ENCODE measurements at places on chromosomes 2 and 18.

DNA sequence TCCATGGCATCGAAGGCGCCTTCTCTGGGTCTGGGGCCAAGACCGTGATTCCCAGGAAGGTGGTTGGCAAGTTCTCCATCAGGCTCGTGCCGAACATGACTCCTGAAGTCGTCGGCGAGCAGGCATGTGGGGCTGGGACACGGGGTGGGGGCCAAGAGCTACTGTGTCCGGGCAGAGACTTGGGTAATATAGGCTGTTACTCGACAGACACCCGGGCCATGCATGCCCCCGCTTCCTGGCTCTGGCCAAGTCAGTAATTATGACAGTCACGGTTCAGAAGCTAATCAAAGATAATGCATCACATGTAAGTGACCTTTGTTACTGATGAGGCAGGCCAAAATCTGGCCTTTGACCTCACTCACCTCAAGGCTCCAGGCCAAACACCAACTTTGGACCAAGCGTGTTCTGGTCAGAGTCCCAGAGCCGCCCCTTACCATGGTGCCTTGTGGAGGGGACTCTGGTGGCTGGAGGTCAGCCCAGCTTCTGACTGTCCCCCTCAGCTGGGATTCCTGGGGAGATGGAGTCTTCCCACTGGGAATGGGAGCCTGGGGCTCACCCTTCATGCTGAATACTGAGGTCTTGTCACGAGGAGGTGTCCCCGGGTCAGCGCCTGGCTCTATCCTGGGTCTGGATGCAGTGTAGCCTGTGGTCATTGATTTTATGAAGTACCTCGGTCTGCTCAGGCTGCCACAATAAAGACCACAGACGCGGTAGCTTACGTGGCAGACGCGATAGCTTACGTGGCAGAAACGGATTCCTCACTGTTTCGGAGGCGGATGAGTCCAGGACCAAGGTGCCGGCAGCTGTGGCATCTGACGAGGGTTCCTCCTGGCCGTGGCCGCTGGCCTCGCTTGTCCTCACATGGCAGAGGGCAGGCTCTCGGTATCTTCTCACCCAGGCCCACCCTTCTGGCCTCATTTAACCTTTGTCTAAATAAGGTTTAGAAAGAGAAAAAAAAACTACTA is 17.7 kb upstream of the CNDP1 start:
- no peak for DNase-seq

- DNase-seq = no peak
Observed at GRCh38 chr2:227466887-227467600, 4.9 kb upstream of the AGFG1 start.

DNA sequence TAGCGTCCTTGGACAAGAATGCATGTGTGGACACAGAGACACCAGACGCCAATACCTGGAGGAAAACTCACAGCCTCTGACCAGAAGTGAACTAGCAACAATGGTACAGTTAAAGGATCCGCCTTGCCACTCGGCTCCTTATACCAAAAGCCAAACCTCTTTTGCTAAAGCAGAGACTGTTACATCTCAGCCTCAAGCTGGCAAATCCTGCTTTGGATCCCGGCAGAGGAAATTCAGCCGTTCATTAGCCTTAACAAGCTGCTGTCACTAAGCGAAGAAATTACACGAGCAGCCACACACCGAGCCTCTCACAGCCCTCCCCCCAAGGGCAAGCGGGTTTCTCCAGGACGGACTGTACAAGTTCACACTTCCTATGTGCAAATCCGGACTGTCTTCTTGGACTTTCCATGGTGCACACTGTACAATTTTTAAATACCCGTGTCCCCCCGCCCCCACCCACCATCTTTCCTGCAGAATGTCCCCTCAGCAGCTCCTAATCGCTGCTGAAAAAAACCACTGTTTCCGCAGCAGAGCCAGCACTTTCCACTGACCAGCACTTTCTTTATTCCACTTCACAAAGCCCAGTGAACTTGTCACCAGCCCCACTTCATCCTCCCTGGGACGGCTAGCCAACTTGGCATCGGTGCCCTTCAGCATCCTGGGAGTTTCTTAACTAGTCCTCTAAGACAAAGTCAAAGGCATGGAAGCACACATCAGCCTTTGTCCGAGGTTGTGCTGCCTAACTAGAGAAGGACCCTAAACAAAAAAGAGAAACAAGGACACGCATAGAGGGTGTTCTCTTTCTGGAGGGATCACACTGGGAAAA is 1.5 kb downstream of the KLF7 start:
- no peak for DNase-seq

DNA sequence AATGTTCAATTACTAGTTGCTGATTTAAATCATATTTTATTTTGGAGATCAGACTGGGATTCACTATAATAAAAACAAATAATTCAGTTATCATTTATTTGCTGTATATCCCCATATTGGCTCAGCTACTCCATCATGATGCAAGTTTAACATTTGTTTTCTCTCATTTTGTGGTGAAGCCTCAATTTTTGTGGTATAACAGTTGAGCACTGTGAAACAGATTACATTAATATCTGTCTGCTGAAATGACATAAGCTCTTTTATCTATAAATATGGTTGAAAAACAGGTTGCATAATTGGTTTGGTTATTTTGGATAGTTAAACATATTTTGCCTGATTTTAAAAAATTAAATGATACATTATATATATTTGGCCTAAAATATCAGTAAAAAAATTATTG is 67.7 kb downstream of the DPP4 start:
- no peak for DNase-seq

DNA sequence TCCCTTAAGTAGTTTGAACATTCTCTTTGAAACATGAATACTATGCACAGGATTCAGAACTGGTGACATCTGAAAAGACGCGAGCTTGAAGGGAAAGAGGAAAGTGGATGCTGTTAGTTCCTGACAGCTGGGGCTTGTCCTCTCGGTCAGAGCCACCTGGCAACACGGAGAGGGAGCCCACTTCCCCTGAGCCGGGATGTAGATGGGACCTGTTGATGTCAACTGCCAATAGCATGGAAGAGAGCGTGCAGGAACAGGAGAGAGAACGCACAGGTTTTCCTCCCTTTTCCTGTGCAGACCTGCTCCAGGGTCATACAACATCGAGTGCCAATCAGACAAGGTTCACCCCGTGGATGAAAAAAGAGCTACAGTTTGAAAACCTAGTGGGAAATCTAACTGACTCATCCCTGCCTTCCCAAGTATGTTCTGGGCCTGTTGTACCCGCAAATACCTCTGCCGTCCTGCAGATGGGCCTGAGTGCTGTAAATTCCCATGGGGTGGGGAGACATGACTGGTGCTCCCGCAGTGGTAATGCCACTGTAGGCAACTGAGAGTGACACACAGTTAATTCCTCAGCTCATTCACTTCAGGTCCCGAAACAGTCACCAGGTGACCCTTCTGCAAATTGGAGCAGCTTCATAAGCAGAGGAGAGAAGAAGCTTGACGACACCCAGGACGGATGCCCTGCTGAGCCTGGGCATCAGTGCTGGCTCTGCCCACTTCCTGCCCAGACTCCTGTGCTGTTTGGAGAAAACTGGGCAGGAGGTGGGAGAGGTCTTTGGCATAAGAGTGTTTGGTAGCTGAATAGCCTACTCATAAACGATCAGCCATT is 13.9 kb upstream of the MBP start:
- DNase-seq = no peak

DNA sequence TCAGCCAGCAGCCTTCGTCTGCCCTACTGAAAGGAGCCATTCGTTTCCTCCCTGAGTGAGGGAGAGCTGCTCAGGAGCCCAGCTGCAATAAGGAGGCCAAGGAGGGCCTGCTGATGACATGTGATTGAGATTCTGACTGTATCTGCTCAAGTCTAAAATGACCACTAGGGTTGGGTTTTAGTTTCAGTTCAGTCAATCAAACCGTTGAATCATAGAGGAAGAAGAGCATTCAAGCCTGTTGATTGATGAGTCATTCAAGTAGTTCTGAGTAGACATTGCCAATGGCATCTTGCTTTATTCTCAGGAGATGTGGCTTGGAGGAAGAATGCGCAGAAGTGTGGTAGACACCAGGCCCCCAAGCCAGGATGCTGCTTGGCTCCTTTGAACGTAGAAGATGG is 19.9 kb upstream of the BCL2L11 start:
- no peak for DNase-seq

- DNase-seq = no peak
Observed at GRCh38 chr2:146262606-146263005, 1582.2 kb upstream of the ACVR2A start.

GRCh38 chr2:217870528-217871011 is 132.2 kb downstream of the TNS1 start:
- DNase-seq = no peak

DNA sequence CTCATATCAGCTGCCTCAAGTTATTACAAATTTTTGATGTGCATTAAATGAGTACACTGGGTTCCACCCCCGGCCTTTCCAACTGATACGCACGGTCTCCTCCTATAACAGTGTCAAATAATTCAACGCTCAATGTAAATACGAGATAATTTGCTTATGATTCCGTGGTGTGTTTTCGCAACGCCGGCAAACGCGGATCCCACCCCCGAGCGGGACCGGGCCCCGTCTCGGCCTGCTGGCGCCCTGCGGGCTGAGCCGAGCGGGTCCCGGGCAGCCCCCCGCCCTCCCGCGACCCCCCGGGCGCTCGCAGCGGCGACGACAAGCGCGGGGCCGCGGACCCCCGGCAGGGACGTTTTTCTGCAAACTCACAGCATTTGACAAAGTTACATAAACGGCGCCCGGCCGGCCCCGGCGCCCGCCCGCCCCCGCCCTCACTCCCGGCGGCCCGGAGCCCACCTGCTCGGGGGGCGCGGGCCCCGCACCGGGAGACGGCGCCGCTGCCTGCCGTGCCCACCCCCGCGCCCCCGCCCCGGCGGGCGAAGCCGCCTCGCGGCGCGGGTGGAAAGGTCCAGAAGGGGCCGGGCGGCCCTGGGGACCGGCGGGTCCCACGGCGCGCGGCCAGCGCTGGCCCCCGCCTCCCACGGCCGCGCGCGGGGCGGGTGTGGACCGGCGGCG is 762 bp downstream of the HDAC4 start:
- peak; percentile 15 for DNase-seq

DNA sequence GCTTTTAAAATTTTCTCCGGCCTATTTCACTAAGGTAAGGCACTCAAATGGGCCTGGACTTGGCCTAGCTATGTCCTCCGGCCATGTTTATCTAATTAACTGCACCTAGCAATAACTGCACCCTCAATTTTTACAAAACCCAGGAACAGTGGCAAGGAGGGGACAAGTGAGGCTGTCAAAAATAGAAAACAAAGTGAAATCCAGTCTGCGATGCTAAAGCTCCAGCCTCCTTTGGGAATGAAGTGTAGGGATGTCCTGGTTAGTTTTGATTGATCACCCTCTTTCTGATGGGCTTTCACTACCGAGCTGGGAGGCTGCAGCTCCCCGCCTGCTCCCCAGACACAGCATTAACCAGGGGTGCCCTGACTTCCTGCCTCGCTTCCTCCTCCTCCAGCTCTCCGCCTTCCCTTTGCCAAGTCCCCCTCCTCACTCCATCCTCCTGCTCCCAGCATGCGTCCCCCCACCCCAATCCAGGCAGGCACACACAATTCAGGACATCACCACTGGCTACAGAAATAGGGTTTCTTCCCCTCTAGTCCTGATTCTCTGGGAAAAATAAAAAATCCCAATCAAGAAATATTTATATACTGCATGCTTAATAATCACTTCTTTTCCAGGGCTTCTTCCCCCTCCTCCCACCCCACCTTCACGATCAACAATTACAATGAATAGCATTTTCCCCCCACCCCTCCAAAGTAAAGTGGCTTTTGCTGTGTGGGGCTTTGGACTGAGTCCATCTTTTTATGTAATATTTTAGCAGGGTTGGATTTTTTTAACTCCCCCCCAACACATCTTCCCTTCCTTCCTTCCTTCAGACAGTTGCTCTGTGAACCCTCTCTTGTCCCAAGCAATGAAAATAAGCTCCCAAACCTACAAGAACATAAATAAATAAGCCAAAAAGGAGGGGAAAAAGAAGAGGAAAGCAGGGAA is 3.3 kb upstream of the POU3F3 start:
- no peak for DNase-seq

GRCh38 chr2:28516950-28517349 is 21.1 kb downstream of the PLB1 start:
- DNase-seq = no peak

DNA sequence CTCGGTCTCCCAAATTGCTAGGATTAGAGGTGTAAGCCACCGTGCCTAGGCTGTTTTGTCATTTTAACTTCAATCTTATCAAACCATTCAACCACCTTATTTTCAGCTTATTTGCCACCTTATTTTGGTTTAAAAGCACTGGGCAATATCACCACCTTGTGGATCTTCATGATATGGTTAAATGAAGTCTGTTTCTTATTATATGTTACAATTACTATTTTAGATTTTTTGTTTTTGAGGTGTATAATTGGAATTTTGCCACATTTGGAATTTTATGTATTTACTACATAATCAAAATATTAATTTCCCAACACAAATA is 43.8 kb upstream of the SCN9A start:
- DNase-seq = no peak

DNA sequence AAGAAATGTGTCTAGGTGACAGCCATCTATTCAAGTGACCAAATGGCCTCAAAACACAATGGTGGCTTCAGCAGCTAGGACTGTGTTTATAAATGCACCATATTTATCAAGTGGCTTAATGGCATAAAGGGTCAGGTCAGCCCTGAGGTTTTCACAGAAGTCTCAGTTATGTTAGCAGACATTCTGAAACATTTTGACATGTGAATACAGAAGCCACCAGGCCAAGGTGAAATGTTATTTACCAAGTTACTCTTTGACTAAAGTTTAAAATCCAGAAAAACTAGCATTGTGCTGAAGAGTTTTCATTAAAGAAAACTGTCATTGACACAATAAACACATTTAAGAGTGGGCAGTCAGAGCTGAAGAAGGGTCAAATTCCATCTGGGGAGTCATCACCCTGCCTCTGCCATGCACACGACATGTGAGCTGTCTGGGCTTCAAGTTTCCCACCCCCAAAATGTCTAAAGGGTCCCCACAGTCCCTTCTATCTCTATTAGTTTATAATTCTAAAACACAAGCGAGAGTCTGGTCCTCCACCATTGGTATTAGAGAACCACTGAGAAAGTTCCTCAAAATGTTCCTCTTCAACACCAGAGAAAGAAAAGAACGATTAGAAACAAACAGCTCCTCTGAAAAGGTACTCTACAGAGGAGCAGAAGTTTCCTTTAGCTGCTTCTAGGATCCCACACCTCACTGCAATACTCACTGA is 77.5 kb upstream of the FZD5 start:
- no peak for DNase-seq

- no peak for DNase-seq
Observed at GRCh38 chr18:48629730-48630324, 91.0 kb downstream of the CTIF start.

- no peak for DNase-seq
Observed at GRCh38 chr18:9296233-9297006, 38.2 kb upstream of the TWSG1 start.

- DNase-seq = no peak
Observed at GRCh38 chr2:226913641-226914040, 77.8 kb downstream of the RHBDD1 start.

GRCh38 chr2:28583899-28584553 is 88.2 kb downstream of the PLB1 start:
- peak; percentile 68 for DNase-seq

- DNase-seq = no peak
Observed at GRCh38 chr2:60158262-60158661, 395.2 kb downstream of the BCL11A start.

- DNase-seq = no peak
Observed at GRCh38 chr2:65261676-65262075, 34.0 kb downstream of the ACTR2 start.

GRCh38 chr2:191170773-191171172 is 20.0 kb upstream of the STAT4 start:
- no peak for DNase-seq

Data from activated CD4-positive, alpha-beta T cell treated with anti-CD3 and anti-CD28 coated beads, Interleukin-2, amount 50 U/mL, for 4 hours (primary cell).